IMR-90 (cell line): ENCODE measurements at places on chromosomes 6 and 20.

DNA sequence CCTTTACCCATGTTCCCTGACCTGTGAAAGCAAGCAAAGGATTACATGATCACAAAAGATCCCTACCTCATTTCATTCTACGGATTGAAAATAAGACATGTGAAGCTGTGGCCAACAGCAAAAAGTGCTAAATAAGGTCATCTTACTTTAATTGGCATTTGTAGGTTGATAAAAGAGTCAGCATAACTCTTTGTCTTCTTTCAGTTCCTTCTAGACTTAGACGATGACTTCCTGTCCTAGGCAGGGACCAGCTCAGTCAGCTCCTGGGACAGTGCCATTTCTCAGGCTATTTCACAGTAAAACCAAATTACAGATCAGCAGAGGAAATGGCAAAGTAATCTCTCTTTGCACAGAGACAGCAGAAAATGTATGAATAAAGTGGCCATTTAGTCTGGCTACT is 480.7 kb downstream of the RFPL4B start:
- no peak for DNase-seq
- no peaks in the 10 kb centered on the region for H3K27me3 ChIP-seq

GRCh38 chr6:41759905-41760579 is 12.8 kb upstream of the PGC start:
- H3K27ac ChIP-seq: no peak overlapping the region
- H3K4me3 ChIP-seq: no peak overlapping the region
- peaks cover 25% of the 10 kb centered on the region for H3K27me3 ChIP-seq
- H3K4me1 ChIP-seq: peaks cover 3% of the 10 kb centered on the region; the same call in 1 of the 2 replicates
- DNase-seq: no peak

DNA sequence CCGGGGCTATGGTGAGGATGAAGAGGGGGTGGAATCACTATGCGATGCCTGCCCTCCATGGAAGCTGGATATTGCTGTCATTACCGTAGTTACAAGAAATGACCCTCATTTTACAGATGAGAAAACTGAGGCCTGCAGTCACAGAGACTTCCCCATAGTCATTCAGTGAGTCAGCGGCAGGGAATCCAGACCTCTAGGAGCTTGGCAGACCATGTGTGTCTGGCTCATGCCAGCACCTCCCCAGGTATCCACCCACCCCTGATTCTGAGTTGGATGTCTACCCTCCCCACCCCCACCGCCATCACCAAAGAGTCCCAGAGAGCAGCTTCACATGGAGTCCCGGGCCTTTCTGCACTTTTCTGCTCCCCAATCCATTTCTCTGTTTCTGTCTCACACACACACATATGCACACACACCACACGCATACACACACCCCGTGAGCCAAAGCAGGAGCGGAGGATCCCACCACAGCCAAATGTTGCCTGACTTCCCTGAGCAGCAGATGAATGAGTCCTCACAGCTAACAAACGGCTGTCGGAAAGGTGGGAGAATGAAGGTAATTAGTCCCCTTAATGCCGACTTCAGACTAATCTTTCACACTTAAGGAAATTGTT is 24.8 kb downstream of the CDH22 start:
- H3K27ac ChIP-seq: no peak overlapping the region
- no peaks in the 10 kb centered on the region for H3K4me1 ChIP-seq
- no peak for DNase-seq
- peaks cover 23% of the 10 kb centered on the region for H3K27me3 ChIP-seq

GRCh38 chr6:166456395-166457156 is 73.8 kb upstream of the MPC1 start:
- DNase-seq: peak; percentile 5
- H3K4me3 ChIP-seq: no peak overlapping the region
- no peaks in the 10 kb centered on the region for H3K27me3 ChIP-seq
- H3K4me1 ChIP-seq: no peaks in the 10 kb centered on the region

GRCh38 chr6:39593646-39594045 is 131.6 kb downstream of the KIF6 start:
- no peaks in the 10 kb centered on the region for H3K4me1 ChIP-seq
- no peak overlapping the region for H3K4me3 ChIP-seq
- DNase-seq: no peak
- H3K27ac ChIP-seq: no peak overlapping the region
- no peaks in the 10 kb centered on the region for H3K27me3 ChIP-seq

GRCh38 chr6:135170849-135171248 is 10.3 kb upstream of the MYB start:
- no peaks in the 10 kb centered on the region for H3K4me1 ChIP-seq
- H3K36me3 ChIP-seq: no peaks in the 10 kb centered on the region
- DNase-seq: no peak
